ENCODE measurements at places on chromosomes 1 and 21.

GRCh38 chr1:145871994-145872924 is 13.4 kb upstream of the PIAS3 start:
- peak; percentile 34 for DNase-seq

DNA sequence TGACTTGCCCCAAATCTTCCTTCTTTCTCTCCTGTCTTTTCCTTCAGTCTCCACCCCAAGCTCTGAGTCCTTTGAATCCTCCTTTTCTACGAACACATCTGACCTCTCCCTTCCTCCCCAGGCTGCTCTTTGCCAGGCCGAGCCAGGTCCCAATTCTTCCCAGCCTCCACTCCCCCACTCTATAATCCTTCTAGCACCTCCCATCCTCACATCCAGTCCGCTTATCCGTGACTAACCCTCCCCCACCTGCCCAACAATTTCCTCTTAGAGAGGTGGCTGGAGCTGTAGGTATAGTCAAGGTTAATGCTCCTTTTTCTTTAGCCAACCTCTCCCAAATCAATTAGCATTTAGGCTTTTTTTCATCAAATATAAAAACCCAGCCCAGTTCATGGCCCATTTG is 9.5 kb upstream of the HPDL start:
- DNase-seq, result no peak

GRCh38 chr1:169707912-169708604 is 3.4 kb downstream of the SELL start:
- peak; percentile 16 for DNase-seq

- DNase-seq, result no peak
Measured at GRCh38 chr1:178572604-178573003, 59.7 kb downstream of the TEX35 start.

DNA sequence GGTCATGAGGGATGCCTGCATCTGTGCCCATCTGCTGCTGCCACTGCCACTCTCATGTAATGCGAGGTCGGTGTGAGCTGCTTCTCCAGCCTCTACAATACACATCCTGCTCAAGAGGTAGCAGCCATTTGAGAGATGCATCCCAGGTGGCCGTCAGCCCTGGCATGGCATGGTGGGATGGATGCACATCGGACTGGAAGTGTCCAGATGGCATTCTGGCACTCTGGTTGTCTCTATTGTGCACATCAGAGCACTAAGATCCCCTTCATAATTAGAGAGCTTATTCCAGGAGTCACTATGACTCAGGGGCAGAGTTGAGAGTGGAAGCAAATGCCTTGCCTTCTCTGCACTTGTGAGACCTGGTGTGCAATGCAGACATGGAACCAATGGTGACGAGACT is 3.8 kb downstream of the STRIP1 start:
- no peak for DNase-seq

- DNase-seq, result no peak
Measured at GRCh38 chr1:39933956-39934941, 20.7 kb upstream of the MFSD2A start.

- DNase-seq, result no peak
Measured at GRCh38 chr1:6157528-6158174, 22.5 kb downstream of the CHD5 start.

DNA sequence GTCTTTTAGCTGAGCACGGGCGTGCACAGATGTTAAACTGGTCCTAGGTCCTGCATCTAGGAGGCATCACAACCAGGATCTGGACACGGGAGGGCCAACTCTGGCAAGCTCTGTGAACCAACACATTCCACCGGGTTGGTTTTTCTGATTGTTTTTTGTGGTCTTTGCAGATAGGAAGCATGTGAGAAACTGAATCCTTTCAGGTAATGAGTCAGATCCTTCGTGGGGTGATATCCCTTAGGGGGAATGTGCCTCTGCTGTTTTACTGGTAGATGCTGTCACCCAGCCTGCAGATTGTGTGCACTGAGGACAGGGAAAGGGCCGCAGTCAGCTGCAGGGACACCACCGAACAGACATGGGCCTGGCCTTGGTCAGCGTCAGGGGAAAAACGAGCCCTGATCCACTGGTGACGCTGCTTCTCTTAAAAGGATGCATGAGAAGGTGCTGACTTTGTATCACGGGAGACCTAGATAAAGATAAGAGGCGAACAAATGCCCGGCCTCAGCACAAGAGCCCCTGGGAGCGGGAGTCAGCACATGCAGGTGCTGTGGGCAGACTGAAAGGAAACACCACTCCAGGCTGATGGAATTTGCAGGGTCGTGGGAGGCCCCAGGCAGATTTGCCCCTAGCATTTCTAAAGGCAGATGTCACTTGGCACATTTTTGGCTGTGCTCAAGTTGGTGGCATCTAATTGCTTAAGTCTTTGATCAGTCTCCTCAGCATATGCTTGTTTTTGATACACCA is 51.1 kb downstream of the DOP1B start:
- no peak for DNase-seq

DNA sequence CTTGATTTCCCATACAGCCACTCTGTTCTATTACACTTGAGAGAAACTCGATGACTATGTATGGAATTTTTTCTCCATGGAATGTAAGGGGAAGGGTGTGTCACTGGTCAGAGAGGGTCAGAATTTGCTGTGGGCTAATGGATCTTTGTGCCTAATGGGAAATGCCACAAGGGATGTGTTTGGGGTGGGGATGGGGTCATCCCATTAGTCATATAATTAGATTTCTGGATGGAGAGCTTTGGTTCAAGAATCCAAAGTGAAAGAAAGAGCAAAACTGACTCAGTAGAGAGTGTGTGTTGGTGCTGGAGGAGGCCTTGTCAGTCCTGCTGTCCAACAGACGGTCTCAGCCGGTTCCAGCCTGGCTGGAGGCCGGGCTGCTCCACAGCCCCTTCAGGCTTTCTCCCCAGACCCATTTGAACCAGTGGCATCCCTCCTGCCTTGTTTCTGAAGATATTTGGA is 86.4 kb downstream of the LAMC2 start:
- DNase-seq, result no peak

DNA sequence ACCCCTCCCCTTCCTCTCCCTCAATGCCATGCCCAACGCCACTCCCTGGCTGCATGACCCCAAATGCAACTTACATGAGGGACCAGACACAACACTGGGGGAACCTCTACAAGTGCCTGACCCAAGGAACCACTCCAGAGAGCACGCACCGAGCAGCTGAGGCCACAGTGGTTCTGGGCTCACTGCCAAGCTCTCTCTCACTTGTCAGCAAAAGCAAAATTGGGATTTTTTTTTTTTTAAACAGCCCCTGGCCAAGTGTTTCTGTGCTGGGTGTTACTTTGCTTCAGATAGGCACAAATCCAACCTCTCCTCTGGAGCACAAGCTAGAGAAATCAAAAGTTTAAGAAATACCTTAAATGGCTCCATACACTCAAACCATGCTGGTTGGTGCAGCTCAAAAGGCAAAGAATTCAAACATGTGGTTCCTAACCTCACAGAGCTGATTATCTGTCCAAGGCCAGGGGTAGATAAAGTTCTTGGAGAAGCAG is 363.0 kb downstream of the SETD4 start:
- DNase-seq, result no peak

- peak; percentile 36 for DNase-seq
Measured at GRCh38 chr21:26849428-26850115, 4.4 kb upstream of the ADAMTS1 start.

DNA sequence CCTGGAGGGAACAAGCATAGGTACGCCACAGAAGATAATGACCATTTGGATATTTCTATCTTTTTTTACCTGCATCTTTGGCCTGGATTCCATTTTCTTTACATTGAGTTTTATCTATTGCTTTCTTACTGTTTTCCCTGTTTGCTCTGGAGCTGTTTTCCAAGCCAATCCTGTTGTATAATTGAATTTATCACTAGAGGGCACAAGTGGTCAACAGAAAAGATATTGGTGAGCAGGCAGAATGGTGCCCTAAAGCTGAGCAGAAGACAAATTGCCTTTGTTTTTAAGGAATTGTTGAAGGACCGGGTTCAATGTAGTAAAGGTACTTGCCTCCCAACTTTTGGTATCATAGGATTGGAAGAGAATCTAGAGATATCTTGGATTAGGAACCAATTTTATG is 152.8 kb downstream of the PPP1R12B start:
- no peak for DNase-seq

Data from CD4-positive, alpha-beta T cell treated with Interleukin-1 beta for 1 hour (primary cell).